ENCODE measurements at places on chromosomes 5 and 9. TPM values are rescaled to one million over a fixed set of nuclear protein-coding genes. Genes with fewer than 3 reads are reported as not detected.

The ENTPD8 gene
- not detected for total RNA-seq

GRCh38 chr5:141758310-141758998 is 76.4 kb upstream of the ARAP3 start:
- no peak for DNase-seq

DNA sequence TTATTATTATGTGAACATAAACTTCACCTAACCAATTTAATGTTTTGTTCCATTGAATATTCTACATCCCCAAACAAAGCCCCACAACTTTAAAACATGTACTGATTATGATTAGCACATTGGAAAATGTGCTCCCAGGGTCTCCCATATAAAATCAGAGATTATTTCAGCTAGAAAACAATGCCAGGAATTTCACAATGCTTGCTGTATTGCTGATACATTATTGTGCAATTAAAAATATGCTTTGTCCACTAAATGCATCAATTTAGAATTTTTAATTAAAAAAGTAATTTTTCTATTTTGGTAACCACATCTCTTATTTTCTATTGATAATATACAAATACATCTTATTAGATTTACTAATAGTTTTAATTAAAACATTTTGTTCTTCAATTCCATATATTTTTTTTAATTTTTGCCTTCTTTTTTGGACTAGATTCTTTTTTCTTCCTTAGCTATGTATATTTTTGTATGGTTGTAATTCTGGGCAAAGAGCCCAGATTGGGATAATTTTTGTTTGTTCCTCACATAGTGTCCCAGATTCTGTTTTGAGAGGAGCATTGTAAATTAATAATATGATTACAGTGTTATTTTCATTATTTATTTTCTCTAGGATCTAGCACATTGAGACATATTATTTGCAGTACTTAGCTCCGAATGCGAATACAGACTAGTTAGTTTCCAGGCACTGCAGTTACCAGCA is 241.5 kb upstream of the CDH18 start:
- peak; percentile 21 for DNase-seq

The SH2D3C gene
- total RNA-seq: 0.18 TPM

The CARD6 gene
- 24.2 TPM for total RNA-seq

DNA sequence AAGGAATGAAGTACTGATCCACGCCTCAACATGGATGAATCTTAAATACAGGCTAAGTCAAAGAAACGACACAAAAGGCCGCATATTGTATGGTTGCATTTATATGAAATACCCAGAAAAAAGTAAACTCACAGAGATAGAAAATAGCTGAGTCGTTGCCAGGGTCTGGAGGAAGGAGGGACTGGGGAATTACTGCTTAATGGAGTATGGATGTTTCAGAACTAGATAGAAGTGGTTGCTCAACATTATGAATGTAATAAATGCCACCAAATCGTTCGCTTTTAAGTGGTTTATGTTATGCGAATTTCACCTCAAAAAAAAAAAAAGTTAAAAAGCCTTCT is 784 bp upstream of the MSANTD3 start:
- peak; percentile 52 for DNase-seq

The CTSV gene
- 0.18 TPM for total RNA-seq

DNA sequence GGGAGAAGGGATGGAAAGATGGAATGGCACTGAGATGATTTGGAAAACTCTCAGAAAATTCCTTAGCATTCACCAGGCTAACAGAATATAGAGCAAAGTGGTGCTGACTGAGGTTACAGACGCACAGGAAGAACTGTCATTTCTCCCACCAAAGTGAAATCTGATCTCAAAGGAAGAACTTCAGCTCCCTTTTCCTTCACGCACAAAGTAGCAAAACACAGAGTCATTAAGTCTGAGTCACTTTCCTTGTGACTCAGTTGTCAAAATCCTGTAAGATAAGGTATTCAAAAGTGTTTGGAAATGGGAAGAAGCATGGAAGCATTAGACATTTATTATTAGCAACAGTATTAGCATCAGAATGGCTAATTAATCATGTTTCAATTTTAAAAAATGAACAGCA is 11.7 kb downstream of the MPDZ start:
- peak; percentile 93 for DNase-seq

The PGM5 gene
- total RNA-seq: 13.5 TPM

GRCh38 chr5:54991416-54991815 is 6.0 kb upstream of the ESM1 start:
- DNase-seq: no peak

GRCh38 chr5:115586525-115587146 is 15.6 kb downstream of the TICAM2 start:
- DNase-seq: peak; percentile 71

The PAEP gene
- total RNA-seq: not detected

The BHMT2 gene
- 6.8 TPM for total RNA-seq
